ENCODE measurements at places on chromosomes 6 and 20.

- peak; percentile 58 for DNase-seq
Observed at GRCh38 chr6:34226066-34226465, 10.6 kb upstream of the HMGA1 start.

- no peak for DNase-seq
Observed at GRCh38 chr6:119799596-119800509, 450.3 kb upstream of the MAN1A1 start.

GRCh38 chr20:47237715-47238114 lies 118.8 kb downstream of the ZMYND8 start:
- no peak for DNase-seq

GRCh38 chr6:91653895-91654294 lies 1067.0 kb upstream of the MAP3K7 start:
- no peak for DNase-seq

GRCh38 chr6:96468681-96469224 lies 52.9 kb upstream of the UFL1 start:
- DNase-seq: no peak

GRCh38 chr6:136790411-136791295 lies 1.6 kb downstream of the MAP3K5 start:
- no peak for DNase-seq

DNA sequence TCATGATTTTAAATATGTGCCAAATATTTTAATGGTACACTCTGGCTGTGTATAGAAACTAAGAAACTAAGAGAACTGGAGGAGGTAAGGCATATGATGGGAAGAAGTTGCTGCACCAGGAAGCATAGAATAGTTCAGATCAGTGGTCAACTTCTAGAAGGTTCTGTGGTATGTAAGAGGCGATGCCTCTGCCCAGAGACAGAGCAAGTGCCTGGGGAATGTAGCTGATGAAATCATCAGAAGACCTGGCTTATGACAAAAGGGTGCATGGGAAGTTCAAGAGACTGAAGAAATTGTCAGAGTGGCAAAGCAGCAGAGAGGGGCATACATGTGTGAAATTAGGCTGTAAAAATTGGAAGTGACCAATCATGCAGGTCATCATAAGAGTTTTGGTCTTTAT lies 580.8 kb downstream of the BMP2 start:
- no peak for DNase-seq

DNA sequence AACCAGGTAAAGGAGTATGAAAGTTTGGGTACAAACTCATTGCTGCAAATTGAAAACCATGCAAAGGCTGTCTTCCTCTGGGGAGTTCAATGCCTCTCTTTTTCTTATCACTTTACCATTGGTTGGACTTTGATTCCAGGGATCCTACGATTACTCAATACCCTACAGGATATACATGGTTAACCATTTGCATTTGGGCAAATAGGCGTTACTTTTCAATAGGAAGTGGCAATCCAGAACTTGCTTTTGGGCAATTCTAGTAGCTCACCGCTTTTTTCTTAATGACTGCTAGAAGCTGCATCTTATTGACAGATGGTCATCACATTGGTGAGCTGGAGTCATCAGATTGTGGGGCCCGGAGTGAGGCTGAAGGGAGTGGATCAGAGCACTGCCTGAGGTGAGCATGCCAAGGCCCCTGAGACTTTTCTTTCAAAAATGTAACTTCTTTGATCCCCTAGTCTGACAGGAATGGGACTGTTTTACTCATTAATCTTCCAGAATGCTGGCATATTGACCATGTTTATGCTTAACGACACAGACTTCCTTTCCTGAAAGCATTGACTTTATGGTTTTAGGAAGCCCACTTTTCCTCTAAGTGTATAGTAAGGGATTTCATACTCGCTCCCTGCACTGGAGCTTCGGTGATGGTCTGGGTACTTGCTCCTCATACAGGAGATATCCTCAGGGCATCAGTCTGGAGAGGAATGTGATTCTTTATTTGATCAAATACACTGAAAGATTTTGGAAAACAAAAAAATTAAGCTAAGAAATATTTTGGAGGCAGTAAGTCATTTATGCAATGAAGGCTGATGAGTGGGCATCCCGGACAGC lies at the start of gene CCR6:
Gene CCR6, plus strand, starts transcription at position 270 of the 831 bp plus-strand sequence. CDS start 13,039 bp downstream, outside the sequence.
- DNase-seq: no peak

- no peak for DNase-seq
Observed at GRCh38 chr20:44219170-44219730, 8.7 kb upstream of the OSER1 start.

GRCh38 chr6:148799647-148800046 lies 52.8 kb downstream of the UST start:
- no peak for DNase-seq

GRCh38 chr6:98678481-98678880 lies 155.9 kb upstream of the POU3F2 start:
- no peak for DNase-seq
